Activated CD4-positive, alpha-beta T cell treated with anti-CD3 and anti-CD28 coated beads for 4 hours (primary cell): ENCODE measurements at places on chromosomes 2 and 18.
A peak's percentile ranks its signal among the peaks of the same experiment; 100 is the strongest.

DNA sequence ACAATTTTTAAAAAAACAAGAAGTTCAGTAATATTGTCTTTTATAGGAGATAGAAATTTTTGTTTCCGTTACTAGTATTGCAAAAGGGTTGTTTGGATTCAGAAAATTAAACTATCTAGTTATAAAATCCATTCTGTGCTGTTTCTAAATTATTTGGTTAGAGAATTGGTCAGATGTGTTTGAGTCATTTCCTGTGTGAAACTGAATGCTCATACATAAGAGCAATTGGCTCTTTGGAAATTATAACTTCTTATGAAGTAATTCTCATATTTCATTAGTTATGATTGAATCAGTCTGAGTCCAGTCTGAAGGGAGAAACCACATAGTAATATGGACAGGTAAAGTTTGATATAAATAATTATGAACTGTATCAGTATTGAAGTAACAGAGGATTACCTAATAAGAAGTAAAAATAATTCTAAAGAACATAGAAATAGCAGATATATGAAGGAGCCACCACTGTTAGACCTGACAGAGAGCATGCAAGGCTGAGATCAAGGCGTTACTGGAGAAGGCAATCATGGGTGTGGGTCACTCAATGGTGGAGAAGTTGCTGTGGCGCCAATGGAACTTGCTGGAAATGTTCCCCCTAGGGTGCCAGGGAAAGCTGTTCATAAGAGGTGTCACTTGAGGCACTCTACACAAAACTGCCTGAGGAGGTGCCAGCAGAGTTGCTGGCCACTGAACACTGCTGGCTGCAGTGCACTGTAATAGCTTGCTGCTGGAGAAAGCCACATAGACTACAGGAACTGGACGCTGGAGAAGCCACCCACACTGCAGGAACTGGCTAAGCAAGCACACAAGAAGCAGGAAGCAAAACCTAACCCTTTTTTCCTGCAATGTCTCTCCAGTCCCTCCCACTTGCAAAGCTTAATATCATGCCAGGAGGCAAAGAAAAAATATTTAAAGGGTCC, 18.0 kb upstream of the FAP start:
- no peak for DNase-seq

DNA sequence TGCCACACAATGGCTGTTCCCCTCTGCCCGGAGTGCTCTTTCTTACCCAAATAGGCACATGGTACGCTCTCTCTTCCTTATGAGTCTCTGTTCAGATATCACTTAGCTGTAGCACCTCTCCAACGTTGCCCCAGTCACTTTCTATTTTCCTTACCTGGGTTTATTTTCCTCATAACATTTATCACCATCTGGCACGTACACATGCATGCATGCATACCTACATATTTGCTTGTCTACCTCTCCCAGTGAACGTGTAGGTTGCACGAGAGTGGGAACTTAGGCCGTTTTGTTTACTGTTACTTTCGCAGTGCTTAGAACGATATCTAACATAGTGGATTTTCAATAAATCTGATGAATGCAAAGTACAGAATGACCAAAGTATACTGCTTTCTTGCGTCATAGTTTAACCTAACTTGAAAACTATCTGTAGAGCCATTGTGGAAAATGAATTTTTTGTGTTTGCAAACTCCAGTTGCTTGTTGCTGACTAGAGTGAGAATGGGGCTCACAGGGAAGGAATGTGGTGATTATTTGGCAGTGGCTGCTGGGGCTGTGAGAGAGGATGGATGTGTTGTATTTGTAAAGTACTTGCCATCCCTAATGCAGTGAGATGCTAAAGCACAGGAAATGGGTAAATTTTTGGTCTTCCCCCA, 47.1 kb downstream of the ACSL3 start:
- DNase-seq, result no peak

- no peak for DNase-seq
These were observed 39.7 kb upstream of the IGFBP5 start for GRCh38 chr2:216735086-216735485.

- DNase-seq, result no peak
These were observed 117.4 kb downstream of the NEB start for GRCh38 chr2:151616760-151617339.

DNA sequence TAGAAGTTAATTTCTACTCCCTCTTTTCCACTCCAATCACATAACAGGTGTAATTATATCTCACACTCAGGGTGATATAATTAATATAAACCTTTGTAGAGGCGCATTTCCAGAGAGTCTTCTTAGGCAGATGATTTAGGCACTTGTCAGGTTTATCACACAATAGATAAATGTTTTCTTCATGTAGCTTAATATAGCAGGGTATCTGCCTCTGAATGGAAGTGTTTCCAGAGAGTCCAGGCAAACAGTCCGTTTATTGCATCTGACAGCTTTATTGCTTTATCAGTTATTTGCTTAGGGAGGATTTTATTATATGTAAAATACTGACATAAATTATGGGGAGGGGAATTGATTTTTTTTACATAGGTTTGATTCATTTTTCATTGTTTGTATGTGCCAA, 766.3 kb downstream of the SLC4A3 start:
- no peak for DNase-seq

- DNase-seq, result no peak
These were observed 4.0 kb downstream of the KLHL29 start for GRCh38 chr2:23388756-23389514.

GRCh38 chr18:13241083-13241892, 22.7 kb downstream of the LDLRAD4 start:
- DNase-seq, result no peak

GRCh38 chr2:29747786-29748470, 173.5 kb downstream of the ALK start:
- DNase-seq, result no peak

DNA sequence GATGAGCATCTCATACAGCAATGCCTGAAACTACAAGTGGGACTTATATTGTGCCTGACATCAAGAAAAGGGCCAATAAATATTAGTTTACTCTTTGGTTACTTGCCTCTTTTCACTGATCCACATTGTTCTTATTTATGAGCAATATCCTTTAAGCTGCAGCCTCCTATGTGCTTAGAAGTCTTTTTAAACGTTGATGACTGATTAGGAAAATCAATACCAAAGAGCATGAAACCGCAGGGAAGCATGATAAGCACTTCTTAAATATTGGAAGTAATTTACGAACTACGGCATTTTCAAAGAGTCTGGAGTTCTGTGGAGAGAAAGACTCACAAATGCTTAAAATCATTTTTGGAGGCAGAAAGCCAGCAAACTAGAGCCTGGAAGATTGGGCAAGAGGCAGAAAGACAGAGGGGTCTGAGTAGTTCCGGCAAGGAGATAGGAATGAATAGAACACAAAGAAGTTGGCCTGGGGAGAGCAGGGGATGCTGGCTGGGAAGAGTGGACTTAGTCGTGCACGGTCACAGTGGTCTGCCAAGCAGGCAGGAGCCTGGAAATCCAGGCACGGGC, 122.6 kb upstream of the NOSTRIN start:
- DNase-seq, result no peak

DNA sequence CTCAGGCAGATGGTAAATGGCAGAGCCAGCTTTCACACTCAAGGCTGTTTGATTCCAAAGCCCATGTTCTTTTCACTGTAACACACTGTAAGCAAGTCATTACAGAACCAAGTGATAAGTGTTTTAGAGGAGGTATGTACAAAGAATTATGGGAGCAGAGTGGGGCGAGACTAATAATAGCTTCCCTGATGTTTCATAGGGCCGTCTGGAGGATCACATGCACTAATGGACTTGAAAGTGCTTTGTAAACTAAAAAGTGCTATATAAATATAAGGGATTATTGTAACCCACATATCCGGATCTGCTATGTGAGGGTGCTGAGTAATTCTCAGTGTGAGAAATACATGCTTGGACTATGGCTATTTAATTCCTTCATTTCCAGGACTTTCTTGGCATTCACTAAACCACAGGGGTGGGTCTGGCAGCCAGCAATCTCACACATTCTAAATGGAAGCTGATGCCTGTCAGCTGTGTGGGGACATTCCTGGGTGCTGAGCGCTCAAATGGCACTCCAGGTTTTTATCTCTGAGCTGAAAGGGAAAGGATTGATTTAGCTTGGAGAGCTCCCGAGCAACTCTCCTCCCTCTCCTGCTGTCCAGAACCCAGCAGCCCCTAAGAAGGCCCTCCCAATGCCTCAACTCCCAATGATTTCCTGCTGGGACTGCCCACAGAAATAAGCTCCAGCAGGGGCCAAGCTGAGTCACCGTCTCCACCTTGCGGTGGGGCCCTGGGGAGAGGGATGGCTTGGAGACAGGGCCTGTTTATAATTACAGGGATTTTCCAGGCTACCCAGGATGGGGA, 222.8 kb downstream of the SOX11 start:
- DNase-seq, result no peak

GRCh38 chr18:3441290-3441689, 8.7 kb upstream of the TGIF1 start:
- DNase-seq, result no peak

GRCh38 chr2:84839851-84840250, 41.0 kb downstream of the TRABD2A start:
- DNase-seq, result peak; percentile 51
